ENCODE measurements at places on chromosomes 6 and 20. TPM values are rescaled to one million over a fixed set of nuclear protein-coding genes. Genes with fewer than 3 reads are reported as not detected.

Gene BTBD9
- 2.3 TPM for total RNA-seq

Gene MC3R
- total RNA-seq = not detected

Gene RAET1L
- total RNA-seq = 0.47 TPM

Gene LAMA2
- 0.73 TPM for total RNA-seq

Gene SLC52A3
- 0.55 TPM for total RNA-seq

Gene CGA
- total RNA-seq = 0.29 TPM
